ENCODE measurements at places on chromosomes 3 and 15.

DNA sequence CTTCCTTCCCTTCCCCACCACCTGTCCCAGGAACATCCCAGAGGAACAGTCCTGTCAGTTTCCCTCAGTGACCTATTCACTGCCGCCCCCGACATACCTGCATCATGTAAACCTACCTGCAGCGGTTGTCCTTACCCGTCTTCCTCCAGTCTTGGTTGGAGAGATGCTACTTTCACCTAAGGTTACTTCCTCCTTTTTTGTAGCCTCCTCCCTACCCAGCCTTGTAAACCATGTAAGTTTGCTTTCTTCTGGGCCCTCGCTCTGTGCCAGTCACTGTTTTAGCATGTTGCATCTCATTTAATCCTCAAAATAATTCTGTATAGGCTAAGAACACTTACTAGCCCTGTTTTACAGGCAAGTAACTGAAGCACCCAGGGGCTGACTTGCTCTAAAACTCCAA is 58.3 kb downstream of the GPR171 start:
- no peak for DNase-seq

DNA sequence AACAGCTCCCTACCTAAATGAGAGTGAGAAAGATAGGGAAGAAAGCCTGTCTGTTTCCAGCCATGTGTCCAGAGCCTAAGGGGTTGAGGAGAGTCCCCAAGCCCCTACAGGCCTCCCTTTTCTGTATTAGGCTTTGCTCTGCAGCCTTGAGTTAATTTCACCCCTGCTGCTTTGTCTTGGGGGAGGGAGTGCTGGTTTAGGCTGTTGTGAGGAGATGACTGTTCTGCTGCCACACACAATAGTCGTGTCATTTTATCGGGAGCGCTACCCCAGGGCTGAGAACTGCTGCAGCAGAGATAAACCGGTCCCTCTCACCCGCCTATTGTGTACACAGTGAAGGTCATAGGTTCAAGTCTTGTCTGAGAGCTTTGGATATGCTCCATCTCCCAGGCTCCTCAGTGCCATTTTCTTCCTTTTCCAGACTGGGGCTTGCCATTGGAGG is 1.4 kb downstream of the ZNF609 start:
- DNase-seq = no peak

DNA sequence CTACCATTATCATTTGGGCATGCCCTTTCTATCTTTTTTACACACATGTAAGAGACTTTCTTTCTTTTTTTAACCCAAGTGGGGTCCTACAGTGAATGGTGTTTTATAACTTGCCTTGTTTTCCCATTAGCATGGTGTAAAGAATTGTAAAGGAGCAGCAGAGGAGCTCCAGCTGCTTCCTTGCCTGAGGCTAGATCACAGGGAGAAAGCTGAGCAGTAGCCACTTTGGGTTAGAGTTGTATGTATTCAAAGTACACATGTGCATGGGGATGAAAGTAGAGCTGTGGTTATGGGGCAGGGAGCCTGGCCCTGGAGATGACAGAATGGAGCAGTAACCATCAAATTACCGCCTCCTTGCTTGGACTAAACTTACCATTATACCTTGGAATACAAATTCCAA is 231.1 kb upstream of the PDZRN3 start:
- DNase-seq = no peak

GRCh38 chr3:139934613-139935015 is 371 bp upstream of the CLSTN2 start:
- no peak for DNase-seq

GRCh38 chr3:67790043-67790442 is 135.6 kb upstream of the SUCLG2 start:
- peak; percentile 3 for DNase-seq

GRCh38 chr3:124586126-124587052 is 143.9 kb upstream of the UMPS start:
- no peak for DNase-seq

GRCh38 chr3:127547761-127548605 is 42.5 kb downstream of the TPRA1 start:
- peak; percentile 63 for DNase-seq

- DNase-seq = no peak
These were observed 564.7 kb downstream of the AGBL1 start for GRCh38 chr15:86644339-86644738.
